Small intestine (tissue), 16 donors: ENCODE measurements at places on chromosomes 11 and 22. TPM values are rescaled to one million over a fixed set of nuclear protein-coding genes. Genes with fewer than 3 reads are reported as not detected.

The IL10RA gene
- 7.9 TPM for polyA plus RNA-seq

The NTM gene
- polyA plus RNA-seq, result 0.94 TPM

The GAS2L1 gene
- polyA plus RNA-seq, result 31.8 TPM

The OR51A4 gene
- polyA plus RNA-seq, result not detected

The TBC1D22A gene
- 26.4 TPM for polyA plus RNA-seq

The LUZP2 gene
- polyA plus RNA-seq, result not detected

The MYEOV gene
- polyA plus RNA-seq, result 0.67 TPM

The SLC37A2 gene
- 1.1 TPM for polyA plus RNA-seq

The IGLL1 gene
- 1.3 TPM for polyA plus RNA-seq

GRCh38 chr11:46900091-46900746 is 18.1 kb downstream of the LRP4 start:
- no peaks in the 10 kb centered on the region for H3K27me3 ChIP-seq
- H3K4me1 ChIP-seq, result no peaks in the 10 kb centered on the region
- peaks cover 38% of the 10 kb centered on the region for H3K36me3 ChIP-seq
- no peak overlapping the region for H3K4me3 ChIP-seq
- H3K27ac ChIP-seq, result no peak overlapping the region

- H3K4me3 ChIP-seq, result no peak overlapping the region
- H3K27ac ChIP-seq, result no peak overlapping the region
- H3K36me3 ChIP-seq, result peaks cover 6% of the 10 kb centered on the region
- H3K4me1 ChIP-seq, result peaks cover 2% of the 10 kb centered on the region
- H3K27me3 ChIP-seq, result no peaks in the 10 kb centered on the region
These were observed 43.7 kb downstream of the CD82 start for GRCh38 chr11:44608991-44609782.

DNA sequence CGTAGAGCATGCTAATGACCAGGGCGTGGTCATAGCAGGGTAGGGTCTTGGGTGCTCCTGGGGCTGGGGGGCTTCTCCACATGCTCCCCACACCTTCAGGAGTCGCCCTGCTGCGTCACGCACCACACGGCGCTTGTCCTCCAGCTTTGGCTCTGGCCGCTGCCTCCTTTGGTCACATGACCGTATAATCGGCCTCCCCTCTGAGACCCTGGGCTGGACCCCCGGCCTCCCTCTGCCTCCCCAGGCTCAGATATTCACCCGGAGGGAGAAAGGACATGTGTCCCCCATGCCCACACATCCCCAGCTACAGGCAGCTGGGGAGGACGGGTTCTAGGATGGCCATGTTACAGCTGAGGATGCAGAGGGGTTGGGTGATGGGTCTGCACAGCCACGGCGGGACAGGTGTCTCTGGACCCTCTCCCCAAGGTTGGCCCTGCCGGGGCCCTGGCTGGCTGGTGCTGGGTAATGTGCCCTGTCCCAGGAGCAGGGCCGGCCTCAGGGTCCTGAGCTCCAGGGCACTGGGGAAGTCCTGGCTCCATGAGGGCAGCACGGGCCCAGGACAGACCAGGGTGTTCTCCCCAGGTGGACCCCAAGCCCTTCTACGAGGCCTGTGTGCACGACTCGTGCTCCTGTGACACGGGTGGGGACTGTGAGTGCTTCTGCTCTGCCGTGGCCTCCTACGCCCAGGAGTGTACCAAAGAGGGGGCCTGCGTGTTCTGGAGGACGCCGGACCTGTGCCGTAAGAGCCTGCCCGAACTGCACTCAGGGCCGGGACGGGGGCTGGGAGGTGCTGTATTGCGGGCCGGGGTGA is 14.5 kb downstream of the MUC2 start:
- no peaks in the 10 kb centered on the region for H3K4me1 ChIP-seq
- no peak for DNase-seq
- no peaks in the 10 kb centered on the region for H3K36me3 ChIP-seq
- H3K4me3 ChIP-seq, result no peak overlapping the region

GRCh38 chr11:64684357-64684756 is 38.6 kb downstream of the NRXN2 start:
- H3K4me3 ChIP-seq, result no peak overlapping the region
- H3K27ac ChIP-seq, result no peak overlapping the region
- H3K27me3 ChIP-seq, result no peaks in the 10 kb centered on the region
- DNase-seq, result no peak

DNA sequence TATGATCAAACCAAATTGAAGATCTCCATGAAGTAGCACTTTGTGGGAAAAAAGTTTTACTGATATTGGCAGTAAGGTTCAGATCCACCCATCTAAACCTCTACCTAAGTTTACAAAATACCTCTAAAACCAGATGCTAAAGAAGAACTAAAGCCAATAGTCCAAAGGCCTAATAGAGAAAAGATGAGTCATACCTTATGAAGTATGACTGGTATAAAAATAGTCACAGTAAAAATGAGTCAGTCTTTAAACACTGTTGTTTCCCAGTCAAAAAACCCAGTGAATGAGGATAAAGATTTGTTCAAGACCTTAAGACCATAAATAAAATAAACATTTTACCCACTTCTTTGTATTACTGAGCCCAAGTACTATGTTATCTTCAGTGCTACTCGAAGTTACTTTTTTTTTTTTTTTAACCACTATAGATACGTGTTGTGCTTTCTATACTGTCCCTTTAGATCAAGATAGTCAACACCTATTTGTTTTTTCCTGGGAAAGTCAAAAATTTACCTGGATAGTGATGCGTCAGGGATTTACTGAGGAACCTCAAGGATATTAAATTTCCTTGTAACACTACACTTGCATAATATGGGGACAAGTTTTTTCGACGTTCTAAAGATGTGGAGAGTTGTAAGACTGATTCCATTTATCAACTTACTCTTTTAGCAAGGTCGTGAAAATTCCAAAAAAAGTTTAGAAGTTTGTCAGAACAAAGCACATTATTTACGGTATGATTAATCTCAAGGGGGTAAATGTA is 87.3 kb downstream of the CCDC73 start:
- no peak for DNase-seq
- H3K4me3 ChIP-seq, result no peak overlapping the region
- no peaks in the 10 kb centered on the region for H3K4me1 ChIP-seq
- H3K27ac ChIP-seq, result no peak overlapping the region
- H3K36me3 ChIP-seq, result no peaks in the 10 kb centered on the region

DNA sequence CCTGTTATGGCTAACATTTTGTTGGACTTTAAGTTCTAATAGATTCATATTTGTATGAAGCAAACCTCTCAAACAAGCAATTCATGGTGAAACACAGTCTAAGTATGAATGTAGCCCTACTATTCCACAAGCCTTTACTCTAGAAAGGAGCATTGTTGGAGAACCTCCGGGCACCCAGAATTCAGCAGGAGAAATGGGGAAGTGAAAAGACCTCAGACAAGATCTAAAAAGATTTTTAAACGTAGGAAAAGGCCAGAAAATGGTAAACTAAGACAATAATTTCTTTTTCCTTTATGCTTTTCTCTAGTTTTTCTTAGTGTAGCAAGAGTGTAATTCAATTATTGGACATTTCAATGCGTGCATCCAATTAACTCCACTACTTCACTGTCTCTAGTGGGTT is 426.4 kb downstream of the INSC start:
- H3K27ac ChIP-seq, result no peak overlapping the region
- no peaks in the 10 kb centered on the region for H3K36me3 ChIP-seq
- H3K27me3 ChIP-seq, result no peaks in the 10 kb centered on the region
- no peaks in the 10 kb centered on the region for H3K4me1 ChIP-seq
- H3K4me3 ChIP-seq, result no peak overlapping the region
- no peak for DNase-seq

DNA sequence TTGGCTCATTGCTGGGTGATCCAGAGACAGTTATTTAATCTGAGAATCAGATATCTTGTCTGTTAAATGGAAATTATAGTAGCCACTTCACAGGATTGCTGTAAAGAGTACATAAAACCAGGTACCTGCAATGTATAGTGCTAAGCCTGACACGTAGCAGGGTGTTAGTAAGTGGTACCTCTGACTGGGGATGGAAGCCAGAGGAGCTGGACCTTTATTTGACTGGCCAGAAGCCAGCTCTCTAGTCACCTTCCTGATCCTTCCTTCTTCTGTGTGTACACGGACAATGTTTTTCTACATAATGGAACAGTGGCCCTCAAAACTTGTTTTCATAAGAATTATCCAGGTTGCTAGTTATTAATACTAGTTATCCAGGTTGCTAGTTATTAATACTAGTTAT is 25.5 kb upstream of the EHF start:
- H3K4me3 ChIP-seq, result no peak overlapping the region
- no peaks in the 10 kb centered on the region for H3K27me3 ChIP-seq
- no peaks in the 10 kb centered on the region for H3K36me3 ChIP-seq
- DNase-seq, result no peak
- H3K27ac ChIP-seq, result no peak overlapping the region

DNA sequence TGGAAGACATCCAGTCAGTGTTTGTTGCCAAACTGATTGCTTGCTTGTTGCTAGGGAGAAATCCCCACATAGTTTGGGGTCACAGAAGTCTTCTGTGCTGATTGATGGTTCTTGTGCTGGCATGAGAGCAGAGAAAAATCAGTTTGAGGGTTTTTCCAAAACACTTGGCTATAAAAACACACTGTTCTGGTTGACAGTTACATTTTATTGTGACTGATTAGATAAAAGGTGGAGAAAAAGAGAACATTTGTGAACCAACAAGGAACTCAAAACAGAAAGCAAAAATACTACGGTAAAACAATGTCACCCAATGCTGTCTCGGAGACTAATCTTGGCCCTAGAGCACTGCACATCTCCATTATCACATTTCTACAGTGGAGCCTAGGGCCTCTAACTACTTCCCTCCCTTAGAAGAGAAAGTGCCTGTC is 14.4 kb upstream of the EIF4G2 start:
- no peaks in the 10 kb centered on the region for H3K36me3 ChIP-seq
- H3K4me3 ChIP-seq, result no peak overlapping the region
- no peak overlapping the region for H3K27ac ChIP-seq
- DNase-seq, result peak; percentile 31
- H3K4me1 ChIP-seq, result peaks cover 3% of the 10 kb centered on the region

GRCh38 chr11:83540112-83540675 is 254.0 kb upstream of the CCDC90B start:
- no peaks in the 10 kb centered on the region for H3K36me3 ChIP-seq
- no peak overlapping the region for H3K27ac ChIP-seq
- H3K27me3 ChIP-seq, result no peaks in the 10 kb centered on the region
- DNase-seq, result no peak
- peaks cover 5% of the 10 kb centered on the region for H3K4me1 ChIP-seq

- no peak overlapping the region for H3K27ac ChIP-seq
- peak; percentile 28 for DNase-seq
- H3K4me1 ChIP-seq, result no peaks in the 10 kb centered on the region
- H3K4me3 ChIP-seq, result no peak overlapping the region
- H3K36me3 ChIP-seq, result peaks cover 37% of the 10 kb centered on the region
These were observed 29.8 kb upstream of the CHRM4 start for GRCh38 chr11:46421257-46421880.

DNA sequence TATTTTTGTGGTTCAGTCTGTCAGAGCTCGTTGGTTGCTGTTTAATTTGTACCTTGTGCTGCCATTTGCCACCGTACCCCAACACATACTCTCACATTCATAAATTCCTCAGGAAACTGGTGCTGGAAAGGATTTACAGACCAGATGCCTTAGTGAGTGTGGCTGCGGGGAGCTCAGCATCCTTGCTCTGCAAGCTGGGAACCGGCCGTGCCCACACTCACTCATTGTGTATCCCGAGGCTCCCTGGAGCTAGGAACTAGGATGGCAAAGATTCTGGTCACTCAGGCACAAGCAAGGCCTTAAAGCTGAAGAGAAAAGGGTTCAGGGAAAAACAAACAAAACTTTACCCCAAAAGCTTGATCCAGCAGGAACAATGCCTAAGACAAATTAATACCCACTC is 64.6 kb upstream of the TTC12 start:
- H3K4me1 ChIP-seq, result no peaks in the 10 kb centered on the region
- H3K27ac ChIP-seq, result no peak overlapping the region
- no peak overlapping the region for H3K4me3 ChIP-seq
- no peak for DNase-seq
- H3K27me3 ChIP-seq, result no peaks in the 10 kb centered on the region
- no peaks in the 10 kb centered on the region for H3K36me3 ChIP-seq

- no peak overlapping the region for H3K27ac ChIP-seq
- no peaks in the 10 kb centered on the region for H3K4me1 ChIP-seq
- no peak for DNase-seq
- H3K36me3 ChIP-seq, result no peaks in the 10 kb centered on the region
These were observed 249.0 kb downstream of the CADM1 start for GRCh38 chr11:115255006-115255762.

GRCh38 chr11:121465709-121466062 is 12.9 kb upstream of the SORL1-AS1 start:
- H3K27me3 ChIP-seq, result no peaks in the 10 kb centered on the region
- H3K27ac ChIP-seq, result peak overlapping the region; percentile 85
- H3K4me1 ChIP-seq, result peaks cover 22% of the 10 kb centered on the region
- DNase-seq, result no peak
- no peaks in the 10 kb centered on the region for H3K36me3 ChIP-seq
- H3K4me3 ChIP-seq, result no peak overlapping the region

DNA sequence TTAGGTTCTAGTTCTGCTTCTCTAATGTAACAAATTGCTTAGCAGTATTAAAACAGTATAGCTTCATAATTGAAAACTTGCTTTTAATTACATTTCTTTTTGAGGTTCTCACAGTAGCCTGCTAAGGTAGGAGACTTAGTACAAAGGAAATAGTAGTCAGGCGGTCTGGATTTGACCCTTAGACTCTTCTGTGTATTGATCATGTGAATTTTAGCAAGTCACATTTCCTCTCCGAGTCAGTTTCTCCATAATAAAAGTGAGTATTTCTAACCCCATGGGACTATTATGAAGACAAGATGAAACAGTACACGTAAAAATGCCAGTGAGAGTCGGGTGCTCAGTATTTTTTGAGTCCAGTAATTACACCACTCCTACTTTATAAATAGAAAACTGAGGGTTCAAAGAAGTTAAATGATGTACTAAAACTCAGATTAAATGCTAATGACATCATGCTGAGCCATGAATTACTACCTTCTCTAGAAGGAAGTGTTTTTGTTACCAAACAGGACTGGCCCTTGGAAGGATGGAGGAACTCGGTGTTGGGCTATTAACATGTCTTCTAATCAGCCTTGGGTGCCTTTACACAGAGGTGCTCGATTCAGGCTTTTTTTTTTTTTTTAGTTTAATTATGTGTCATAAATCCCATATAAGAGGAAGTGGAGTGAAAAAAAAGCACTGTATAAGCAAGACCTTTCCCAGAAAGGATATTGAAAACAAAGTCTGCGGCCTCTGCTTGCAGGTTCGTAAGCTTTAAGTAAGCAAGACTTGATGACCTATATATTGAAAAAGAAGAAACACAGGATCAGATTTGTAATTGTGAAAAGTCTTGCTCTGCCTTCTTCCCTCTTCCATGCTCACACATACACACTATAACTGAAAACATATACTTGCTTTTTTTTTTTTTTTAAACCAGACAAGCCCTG is 109.0 kb downstream of the EMSY start:
- H3K4me1 ChIP-seq, result peaks cover 11% of the 10 kb centered on the region
- peak overlapping the region; percentile 45 for H3K27ac ChIP-seq
- peak; percentile 77 for DNase-seq
- no peaks in the 10 kb centered on the region for H3K27me3 ChIP-seq
- H3K4me3 ChIP-seq, result no peak overlapping the region
